ENCODE measurements at places on chromosomes 13 and 19.

DNA sequence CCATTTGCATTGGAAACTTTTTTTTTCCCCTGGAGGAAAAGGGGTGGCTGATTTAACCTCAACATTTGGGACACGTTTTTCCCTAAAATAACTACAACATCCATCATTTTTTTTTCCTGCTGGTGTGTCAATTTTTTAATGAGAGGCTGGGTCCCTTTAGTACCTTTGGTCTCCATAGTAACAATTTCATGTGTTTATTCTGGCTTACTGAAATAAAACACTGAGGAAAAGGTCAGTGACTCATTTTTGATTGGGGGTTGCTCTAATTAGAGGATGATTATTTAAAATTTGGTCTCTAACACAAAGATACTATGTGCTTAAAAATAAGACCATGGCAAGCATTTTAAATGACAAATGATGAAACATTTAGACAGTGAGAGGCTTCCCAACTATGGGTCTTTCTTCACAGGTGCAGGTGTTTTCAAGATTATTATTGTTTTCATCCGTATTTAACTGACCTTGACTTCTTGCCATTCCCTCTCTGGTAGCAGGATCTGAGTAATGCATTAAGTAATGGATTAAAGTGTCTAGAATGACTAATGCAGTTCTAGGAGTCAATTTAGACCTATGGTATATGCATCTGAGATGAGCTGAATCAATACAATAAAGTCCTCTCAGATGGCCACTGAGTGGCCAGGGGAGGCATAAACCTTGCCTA, 406.4 kb downstream of the KCNRG start:
- DNase-seq: no peak

DNA sequence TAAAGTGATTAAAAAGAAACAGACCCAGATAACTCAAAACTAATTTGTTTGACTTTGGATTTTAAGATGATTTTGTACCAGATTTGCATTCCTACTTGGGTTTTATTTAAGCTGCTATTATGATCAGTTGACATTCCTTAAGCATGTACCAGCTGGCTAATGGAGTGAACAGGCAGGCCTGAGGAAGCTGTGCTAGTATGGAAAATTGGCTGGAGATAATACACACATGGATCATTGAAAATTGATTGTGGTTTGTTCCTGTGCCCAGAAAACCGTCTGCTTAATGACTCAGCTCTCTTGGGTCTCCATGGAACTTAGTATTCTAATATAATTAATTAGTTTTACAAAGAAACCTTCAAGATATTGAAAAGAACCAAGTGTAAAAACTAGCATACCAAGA, 22.6 kb downstream of the POLR1D start:
- DNase-seq: no peak

GRCh38 chr19:2538096-2538757, 62.3 kb downstream of the GADD45B start:
- no peak for DNase-seq

DNA sequence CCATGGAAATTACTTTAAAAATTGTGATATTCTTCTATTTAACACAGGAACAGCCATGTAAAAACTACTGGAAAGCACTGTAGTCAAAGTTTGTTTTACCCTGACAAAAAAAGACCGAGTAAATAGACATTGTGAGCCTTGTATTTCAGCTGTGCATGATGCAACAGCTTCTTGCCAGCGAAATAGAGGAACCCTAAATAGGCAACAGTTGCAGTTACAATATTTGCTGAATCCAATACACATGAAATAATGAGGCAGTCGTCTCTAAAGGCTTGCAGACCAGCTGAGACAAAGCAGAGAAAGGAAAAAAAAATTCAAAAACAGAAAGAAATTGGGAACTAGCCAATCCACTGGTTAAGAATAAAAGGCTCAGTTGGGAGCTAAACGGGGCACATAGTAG, 1001.1 kb downstream of the OLFM4 start:
- no peak for DNase-seq

- no peak for DNase-seq
These were observed 15.6 kb downstream of the CILP2 start for GRCh38 chr19:19553670-19554069.

GRCh38 chr19:39941615-39942365, 7.4 kb upstream of the FCGBP start:
- DNase-seq: peak; percentile 93
